Stimulated activated CD8-positive, alpha-beta memory T cell treated with anti-CD3 and anti-CD28 coated beads, Interleukin-4, amount 100 ng/mL, for 4 hours (primary cell): ENCODE measurements at places on chromosomes 7 and 10.

- DNase-seq, result no peak
These were observed 162.3 kb downstream of the ITGB1 start for GRCh38 chr10:32795598-32796183.

- peak; percentile 31 for DNase-seq
These were observed at the start of gene FAM241B for GRCh38 chr10:69629897-69630650. Gene FAM241B (plus strand): TSS chr10:69630247. CDS start chr10:69631744, 1,497 bp downstream.

GRCh38 chr7:33640741-33641140 lies 264.6 kb upstream of the BMPER start:
- DNase-seq, result no peak

DNA sequence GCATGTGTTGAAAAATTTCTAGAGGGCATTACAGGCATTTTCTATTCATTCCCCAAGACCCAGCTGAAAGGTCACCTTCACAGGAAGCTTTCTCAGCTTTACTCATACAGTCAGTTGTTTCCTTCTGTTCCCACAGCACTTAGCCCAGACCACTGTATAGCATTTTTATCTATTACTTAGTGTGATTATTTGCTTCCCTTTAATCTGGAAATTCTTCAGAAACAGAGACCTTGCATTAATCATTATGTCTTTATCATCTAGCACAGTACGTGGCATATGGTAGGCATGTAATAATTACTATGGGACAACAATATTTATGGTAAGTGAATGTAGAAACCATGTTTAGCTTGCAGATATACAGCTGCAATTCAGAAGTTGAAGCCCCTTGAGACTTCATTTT lies 38.2 kb upstream of the CDK6 start:
- DNase-seq, result no peak

- DNase-seq, result no peak
These were observed 106.1 kb upstream of the SP8 start for GRCh38 chr7:20892776-20893175.

DNA sequence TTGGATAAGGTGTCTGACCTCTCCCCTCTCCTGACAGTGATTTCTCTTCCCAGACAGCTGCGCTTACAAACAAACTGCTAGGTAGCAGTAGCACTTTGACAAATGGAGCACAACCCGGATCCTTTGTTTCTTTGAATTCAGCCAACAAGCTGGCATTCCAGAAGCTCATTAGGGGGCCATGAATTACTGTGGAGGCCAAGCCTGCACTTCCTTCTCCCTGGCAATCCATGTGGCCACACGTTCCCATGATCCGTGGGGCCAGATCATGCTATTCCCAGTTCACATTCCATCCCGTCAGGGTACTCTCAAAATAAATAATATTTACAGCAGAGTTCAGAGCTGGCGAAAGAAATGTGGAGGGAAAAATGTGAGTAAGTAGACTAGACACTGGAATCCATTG lies 172.4 kb downstream of the PRPF18 start:
- no peak for DNase-seq

DNA sequence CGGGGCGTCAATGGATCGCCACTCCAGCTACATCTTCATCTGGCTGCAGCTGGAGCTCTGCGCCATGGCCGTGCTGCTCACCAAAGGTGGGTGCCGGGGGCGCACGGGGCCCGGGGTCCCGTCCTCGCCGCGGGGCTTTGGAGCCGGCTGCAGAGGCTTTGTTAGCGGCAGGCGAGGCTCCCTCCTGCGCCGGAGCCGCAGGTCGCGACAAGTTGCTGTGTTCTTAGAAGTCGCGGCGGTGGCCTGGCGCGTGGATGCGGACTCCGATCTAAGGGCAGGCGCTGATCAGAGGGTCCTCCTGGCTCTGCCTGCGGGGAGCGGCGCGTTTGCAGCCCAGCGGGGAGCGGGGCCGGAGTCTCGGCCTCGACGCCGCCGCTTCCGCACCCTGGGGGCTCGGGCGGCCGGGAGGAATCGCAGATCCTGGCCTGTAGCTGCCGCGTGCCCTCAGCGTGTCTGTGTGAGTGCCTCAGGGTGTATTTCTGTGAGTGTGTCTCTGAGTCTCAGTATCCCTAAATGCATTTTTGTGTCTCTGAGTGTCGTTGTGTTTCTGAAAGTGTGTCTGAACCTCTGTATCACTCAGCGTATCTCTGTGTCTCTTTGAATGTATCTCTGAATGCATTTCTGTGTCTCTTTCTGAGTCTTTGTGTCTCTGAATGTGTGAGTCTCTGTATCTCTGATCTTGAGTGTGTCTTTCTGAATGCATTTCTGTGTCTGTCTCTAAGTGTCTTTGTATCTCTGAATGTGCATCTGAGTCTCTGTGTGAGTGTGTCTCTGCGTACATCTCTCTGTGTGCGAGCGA lies 766 bp downstream of the BAMBI start:
- DNase-seq, result no peak

DNA sequence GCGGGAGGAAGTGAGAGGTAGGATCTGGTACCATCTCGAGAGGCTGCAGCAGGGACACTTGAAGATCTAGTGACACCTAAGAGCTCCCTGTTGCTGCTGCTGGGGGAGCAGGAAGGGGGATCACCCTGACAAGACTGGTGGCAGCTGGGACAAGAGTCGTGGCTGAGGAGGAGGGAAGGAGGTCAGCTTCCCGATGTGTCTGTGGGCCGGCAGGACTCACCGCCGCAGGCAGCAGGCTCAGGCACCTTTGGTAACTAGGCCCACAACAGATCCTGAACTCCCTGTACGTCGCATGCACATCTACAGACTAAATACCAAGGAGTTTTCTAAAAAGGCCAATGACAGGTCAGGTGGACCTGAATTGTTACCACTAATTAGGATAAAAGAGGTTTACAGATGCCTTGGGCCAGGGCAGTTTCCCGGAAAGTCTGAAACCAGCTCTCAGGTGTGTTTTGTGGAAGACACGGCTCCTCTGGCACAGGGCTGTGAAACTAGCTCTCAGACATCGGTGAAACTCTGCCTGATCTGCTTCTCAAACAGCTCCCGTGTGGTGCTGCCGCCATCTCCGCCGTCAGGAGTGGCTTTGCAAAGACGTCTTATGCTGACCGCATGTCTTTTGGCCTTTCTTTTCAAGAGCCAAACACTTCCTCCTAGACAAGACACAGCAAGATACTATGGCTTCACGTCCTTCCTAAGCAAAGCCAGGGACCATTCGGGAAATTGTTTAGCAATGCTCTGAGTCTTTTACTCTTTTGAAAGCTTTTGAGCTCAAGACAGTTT lies 609.7 kb downstream of the PTPRN2 start:
- no peak for DNase-seq

GRCh38 chr7:151057506-151057988 lies at the start of gene CDK5:
Gene CDK5 (minus strand): TSS chr7:151057897. CDS start chr7:151057848, 49 bp downstream.
- DNase-seq, result no peak

- no peak for DNase-seq
These were observed 141.4 kb upstream of the INSYN2A start for GRCh38 chr10:127337801-127338200.

DNA sequence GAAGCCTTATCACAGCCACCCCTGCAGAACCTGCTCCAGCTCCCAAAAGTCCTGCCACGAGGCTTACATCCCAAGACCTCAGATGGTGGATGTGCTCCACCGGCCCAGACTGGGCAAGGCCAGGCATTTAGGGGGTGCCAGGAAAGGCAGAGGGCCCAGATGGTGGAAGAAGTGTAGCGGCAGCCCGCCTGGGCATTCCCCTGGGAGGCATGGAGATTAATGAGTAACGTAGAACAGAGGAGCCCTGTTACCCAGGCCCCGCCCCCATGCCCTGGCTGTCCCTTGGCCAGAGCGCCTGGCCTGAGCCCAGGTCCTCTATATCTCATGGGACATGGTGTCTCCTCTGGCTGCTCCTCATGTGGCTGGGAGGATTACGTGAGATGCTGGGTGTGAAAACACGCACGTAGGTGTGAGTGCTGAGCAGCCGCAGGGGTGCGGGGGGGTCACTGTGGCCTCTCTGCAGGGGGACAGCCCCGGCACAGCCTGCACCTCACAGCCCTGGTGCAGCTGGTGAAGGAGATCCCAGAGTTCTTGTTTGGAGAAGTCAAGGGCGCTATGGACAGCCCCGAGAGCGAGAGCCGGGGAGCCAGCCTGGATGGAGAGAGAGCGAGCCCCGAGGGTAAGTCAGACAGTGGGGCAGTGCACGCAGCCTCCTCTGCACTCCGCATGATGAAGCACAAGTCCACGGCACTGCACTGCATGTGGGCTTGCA lies 52.9 kb downstream of the ZNF467 start:
- DNase-seq, result no peak

- DNase-seq, result no peak
These were observed 336.7 kb downstream of the C7orf25 start for GRCh38 chr7:42575171-42575570.

DNA sequence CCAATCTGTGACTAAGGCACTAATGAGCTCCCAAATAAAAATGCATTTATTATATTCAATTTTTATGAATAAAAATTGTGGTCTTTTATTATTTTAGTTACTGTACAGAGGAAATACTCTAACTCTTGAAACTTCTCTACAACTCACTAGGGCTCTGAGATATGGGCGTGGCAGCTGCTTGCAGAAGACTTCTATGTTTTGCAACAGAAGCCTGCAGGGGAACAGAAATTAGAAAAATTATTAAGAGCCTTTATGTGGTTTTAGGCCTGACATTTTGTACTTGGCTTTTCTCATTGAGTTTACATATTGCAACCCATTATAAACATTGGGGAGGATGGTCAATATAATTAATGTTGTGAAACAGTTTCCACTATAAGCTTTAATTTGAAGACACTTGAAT lies 581.4 kb downstream of the TNS3 start:
- no peak for DNase-seq

DNA sequence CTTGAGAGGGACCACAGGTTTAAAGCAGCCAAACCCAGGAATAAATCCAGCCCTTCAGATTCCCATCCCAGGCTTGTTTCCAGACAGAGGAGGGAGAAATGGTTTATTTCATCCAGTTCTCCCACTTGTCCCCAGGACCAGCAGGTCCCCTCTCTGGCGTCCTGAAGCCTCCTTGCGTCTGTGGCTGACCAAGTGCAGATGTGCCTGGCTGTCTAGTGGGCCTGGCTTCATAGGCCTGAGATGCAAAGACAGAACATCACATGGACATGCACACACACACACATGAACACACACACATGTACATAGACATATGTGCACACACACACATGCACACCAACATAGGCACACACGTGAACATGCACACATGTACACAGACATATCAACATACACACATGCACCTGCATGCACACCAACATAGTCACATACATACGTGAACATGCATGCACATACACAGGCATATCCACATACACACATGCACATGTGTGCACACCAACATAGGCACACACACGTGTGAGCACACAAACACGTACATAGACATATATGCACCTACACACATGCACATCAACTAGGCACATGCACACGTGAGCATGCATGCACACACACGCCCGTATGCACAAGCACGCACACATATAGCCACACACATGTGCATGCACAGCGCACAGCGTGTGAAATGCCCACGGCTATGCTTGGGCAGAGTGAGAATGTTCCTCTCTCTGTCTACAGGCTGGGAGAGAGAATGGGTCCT lies 10.7 kb downstream of the FOXL3 start:
- no peak for DNase-seq

DNA sequence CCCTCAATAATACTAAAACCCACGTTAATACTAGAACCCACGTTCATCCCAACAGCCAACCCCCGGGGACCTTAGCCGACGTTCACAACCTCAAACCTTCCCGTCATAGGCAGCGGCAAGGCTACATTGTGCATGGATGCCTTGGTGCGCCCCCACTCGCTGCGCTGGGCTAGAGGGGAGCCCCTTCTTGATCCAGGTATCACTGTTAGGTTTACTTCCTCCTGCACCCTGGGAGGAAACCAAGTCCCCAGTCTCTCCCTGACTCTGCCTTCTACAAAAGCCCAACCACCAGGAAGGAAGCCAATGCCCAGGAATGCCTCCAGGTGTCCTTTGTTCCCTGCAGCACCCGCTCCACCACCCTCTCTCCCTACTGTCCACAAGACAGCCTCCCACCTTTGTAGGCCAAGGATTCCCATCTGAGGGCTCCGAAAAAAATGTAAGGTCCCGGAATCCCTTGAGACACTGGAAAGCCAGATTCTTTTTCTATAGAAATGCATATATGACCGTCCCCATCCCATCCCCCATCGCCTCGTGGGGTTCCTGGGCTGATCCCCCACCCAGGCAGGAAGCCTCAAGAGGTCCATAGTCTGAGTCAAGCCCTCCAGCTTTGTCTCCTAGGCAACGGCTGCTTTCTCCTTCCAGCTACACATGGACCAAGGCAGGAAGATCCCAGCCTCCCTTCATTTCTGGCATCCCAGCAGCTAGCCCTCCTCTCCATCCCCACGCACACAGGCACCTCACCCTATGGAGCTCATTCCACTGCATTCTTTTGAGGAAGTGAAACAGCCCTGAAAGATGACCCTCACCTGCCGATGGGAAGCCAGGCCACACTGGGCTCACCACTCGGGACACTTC lies 25.2 kb downstream of the CTBP2 start:
- no peak for DNase-seq

GRCh38 chr7:42972699-42973500 lies 40.7 kb downstream of the MRPL32 start:
- no peak for DNase-seq

- no peak for DNase-seq
These were observed 92.4 kb upstream of the PPP2R2D start for GRCh38 chr10:131808370-131808930.

- no peak for DNase-seq
These were observed 27.1 kb downstream of the LMTK2 start for GRCh38 chr7:98133621-98134303.

DNA sequence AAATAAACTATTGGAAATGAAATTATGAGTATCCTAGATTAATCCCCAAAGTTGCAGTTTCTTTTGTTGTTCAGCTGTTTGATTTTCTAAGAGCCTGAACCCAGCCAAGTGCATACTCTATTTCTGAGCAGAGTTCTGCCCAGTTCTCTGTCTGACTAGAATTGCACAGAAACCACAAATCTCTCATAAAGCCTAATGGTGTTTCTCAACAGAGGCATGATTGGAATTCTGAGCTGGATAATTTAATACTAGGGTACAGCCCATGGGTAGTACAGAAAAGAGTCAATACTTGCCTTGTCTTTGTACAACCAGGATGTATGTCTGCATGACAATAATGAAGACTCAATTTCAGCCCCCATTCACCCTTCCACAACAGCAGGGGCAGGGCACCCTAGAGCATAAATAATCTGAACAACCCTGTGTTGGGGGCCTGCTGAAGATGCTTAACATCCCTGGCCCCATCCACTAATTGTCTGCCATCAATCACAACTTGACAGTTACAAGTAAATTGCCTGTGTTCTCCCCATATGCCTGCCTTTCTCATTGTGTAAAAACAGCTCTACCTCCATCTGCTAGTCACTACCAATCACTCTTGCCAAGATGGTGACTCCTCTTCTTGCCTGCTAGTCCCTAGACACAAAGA lies 114.4 kb downstream of the NPSR1 start:
- no peak for DNase-seq
